Immature natural killer cell (primary cell): ENCODE measurements at places on chromosomes 6 and 20.

DNA sequence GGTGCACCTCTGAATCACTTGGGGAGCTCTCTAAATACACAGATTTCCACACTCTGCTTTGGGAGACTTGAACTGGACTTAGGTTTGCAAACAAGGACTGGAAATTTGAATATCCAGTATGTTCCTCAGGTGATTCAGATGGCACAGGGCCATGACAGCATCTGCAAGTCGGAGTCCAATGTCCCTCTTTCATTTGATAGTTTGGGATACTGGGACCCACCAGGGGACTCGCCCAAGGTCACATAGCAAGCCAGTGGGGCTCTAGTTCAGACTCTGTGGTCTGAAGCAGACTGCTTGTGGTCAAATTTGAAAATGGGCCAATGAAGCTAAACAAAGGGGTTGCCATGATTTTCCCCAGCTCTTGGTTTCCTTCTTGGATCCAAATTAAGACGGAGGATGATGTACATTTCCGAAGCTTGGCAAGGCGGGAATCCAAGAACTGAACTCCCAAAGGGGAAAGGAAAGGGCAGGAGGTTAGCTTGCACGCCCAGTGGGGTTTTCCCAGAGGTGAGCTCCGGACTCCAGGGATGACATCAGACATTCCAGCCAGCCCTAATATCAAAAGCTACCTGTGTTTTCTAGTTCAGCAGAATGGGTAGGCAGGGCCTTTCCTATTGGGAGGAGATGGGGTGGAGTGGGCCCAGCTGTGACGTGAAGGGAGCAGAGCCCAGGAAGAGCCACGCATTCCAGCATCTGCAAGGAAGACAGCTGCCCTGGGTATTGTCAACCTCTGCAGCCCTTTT, 3.4 kb upstream of the SYS1 start:
- H3K27ac ChIP-seq = peak overlapping the region; percentile 17
- H3K36me3 ChIP-seq = no peaks in the 10 kb centered on the region
- peaks cover 18% of the 10 kb centered on the region for H3K4me1 ChIP-seq
- peaks cover 5% of the 10 kb centered on the region for H3K27me3 ChIP-seq
- no peak overlapping the region for H3K4me3 ChIP-seq
- DNase-seq = no peak

- H3K4me1 ChIP-seq = peaks cover 19% of the 10 kb centered on the region
- no peaks in the 10 kb centered on the region for H3K27me3 ChIP-seq
- no peak for DNase-seq
These were observed 26.5 kb upstream of the PPP1R14C start for GRCh38 chr6:150116200-150116800.

- H3K27me3 ChIP-seq = no peaks in the 10 kb centered on the region
- no peak overlapping the region for H3K4me3 ChIP-seq
- no peak overlapping the region for H3K27ac ChIP-seq
- no peaks in the 10 kb centered on the region for H3K36me3 ChIP-seq
- peak; percentile 55 for DNase-seq
- H3K4me1 ChIP-seq = no peaks in the 10 kb centered on the region
These were observed 20.2 kb upstream of the GJE1 start for GRCh38 chr6:142112451-142113061.

DNA sequence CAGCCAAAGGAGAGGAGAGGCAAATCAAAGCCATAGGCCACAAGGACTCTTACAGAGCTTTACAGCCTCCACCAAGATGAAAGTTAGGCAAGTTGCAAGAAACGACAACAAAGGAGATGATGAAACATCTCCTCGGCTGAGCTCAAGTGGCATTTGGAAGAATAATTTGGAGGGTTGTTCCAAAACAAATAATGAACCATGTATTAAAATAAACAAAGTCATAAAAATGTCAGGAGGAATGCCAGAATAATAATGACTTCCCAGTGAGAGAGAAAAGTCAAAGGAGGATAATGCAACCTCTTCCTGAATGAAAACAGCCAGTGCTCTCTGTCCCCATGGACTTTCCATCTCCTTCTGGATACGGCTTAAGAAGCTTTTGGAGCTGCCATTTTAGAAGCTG, 371.4 kb upstream of the ID4 start:
- no peak overlapping the region for H3K4me3 ChIP-seq
- DNase-seq = no peak
- no peak overlapping the region for H3K27ac ChIP-seq
- no peaks in the 10 kb centered on the region for H3K4me1 ChIP-seq
- H3K27me3 ChIP-seq = no peaks in the 10 kb centered on the region
- peaks cover 4% of the 10 kb centered on the region for H3K36me3 ChIP-seq

GRCh38 chr6:33993091-33993490, 152.8 kb downstream of the GRM4 start:
- H3K27ac ChIP-seq = no peak overlapping the region
- DNase-seq = no peak
- H3K4me1 ChIP-seq = no peaks in the 10 kb centered on the region
- no peaks in the 10 kb centered on the region for H3K36me3 ChIP-seq
- peaks cover 7% of the 10 kb centered on the region for H3K27me3 ChIP-seq

GRCh38 chr20:2173186-2173585, 71.6 kb downstream of the STK35 start:
- H3K27ac ChIP-seq = no peak overlapping the region
- DNase-seq = no peak
- H3K27me3 ChIP-seq = peaks cover 3% of the 10 kb centered on the region
- H3K36me3 ChIP-seq = no peaks in the 10 kb centered on the region
- H3K4me1 ChIP-seq = peaks cover 2% of the 10 kb centered on the region

DNA sequence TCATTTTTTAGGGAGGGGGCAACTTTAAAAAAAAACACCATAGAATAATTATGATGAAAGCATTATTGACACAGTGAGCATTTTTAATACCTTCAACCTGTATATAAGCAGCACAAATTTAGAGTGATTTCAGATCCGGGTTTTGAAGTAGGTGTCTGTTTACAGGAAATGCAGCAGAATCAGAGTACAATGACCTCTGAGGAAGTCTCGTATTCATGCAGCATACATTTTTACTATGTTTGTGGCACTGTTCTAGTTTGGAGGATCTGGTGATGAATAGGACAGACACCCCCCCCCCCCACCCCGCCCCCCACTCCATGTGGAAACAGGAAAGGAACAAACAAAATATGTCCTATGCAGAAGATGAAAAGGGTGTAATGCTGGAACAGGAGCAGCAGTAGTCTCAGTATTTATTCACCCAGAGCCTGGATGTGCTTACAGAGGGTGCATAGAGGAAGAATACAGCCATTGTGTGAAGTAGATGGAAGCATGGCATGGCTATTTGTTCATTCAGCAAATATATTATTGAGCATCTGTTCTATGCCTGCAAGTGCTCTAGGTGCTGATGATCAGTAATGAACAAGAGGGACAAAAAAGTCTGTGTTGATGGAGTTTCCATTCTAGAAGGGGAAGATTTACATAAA, 19.7 kb downstream of the VAPB start:
- H3K27me3 ChIP-seq = no peaks in the 10 kb centered on the region
- H3K4me1 ChIP-seq = peaks cover 38% of the 10 kb centered on the region
- H3K4me3 ChIP-seq = peak overlapping the region; percentile 23
- DNase-seq = no peak
- no peaks in the 10 kb centered on the region for H3K36me3 ChIP-seq

DNA sequence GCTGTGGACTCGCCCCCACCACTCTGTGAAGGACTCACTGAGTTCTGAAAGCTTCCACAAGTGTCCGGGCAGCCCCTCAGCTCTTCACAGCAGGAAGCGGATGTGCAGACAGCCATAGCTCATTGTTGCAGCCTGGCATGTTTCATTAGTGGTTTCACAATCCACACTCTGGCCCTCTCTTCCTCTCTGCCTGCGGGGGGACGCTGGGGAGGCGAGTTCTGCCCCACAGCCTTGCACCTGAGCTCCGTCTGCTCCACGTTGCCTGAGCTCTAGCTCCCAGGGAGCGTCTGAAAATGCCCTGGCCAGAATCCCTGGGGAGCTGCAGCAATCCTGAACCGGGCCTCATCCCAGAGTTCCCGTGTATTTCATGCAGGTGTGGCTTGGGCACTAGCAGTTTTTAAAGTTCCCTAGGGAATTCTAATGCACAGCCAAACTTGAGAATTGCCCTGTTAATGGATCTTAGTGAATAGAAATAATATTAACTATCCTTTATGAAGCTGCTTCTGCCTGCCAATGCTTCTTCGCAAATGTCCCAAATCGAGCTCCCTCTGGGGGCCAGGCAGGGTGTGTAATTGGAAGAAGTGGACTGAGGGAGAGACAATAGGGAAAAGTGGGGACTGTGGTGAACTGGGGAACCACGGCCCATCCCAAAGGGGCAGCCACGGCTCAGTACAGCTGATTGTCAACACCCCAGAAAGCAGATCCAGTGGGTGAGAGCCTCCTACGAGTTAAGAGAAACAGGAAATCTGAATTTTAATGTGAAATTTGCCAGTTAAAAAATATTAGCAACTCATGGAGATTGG, 51.5 kb downstream of the CTCFL start:
- DNase-seq = peak; percentile 55
- H3K27me3 ChIP-seq = peaks cover 1% of the 10 kb centered on the region
- peak overlapping the region; percentile 47 for H3K4me3 ChIP-seq
- H3K4me1 ChIP-seq = peaks cover 54% of the 10 kb centered on the region

GRCh38 chr6:45436544-45437438, 59.1 kb upstream of the SUPT3H start:
- no peak for DNase-seq
- peaks cover 5% of the 10 kb centered on the region for H3K27me3 ChIP-seq

- no peaks in the 10 kb centered on the region for H3K36me3 ChIP-seq
- no peaks in the 10 kb centered on the region for H3K4me1 ChIP-seq
- no peak for DNase-seq
These were observed 145.9 kb downstream of the SYCP2 start for GRCh38 chr20:59787538-59787890.

GRCh38 chr20:52290569-52290968, 99.0 kb upstream of the ZFP64 start:
- no peak overlapping the region for H3K27ac ChIP-seq
- no peaks in the 10 kb centered on the region for H3K4me1 ChIP-seq
- no peaks in the 10 kb centered on the region for H3K36me3 ChIP-seq
- H3K4me3 ChIP-seq = no peak overlapping the region
- H3K27me3 ChIP-seq = peaks cover 1% of the 10 kb centered on the region

- H3K27me3 ChIP-seq = no peaks in the 10 kb centered on the region
- no peak overlapping the region for H3K27ac ChIP-seq
- DNase-seq = no peak
These were observed 123.2 kb downstream of the TAF4 start for GRCh38 chr20:61942526-61942925.
